Stimulated activated naive CD8-positive, alpha-beta T cell treated with anti-CD3 and anti-CD28 coated beads, Interleukin-15, amount 100 ng/mL, for 72 hours (primary cell): ENCODE measurements at places on chromosomes 2 and 18.

- no peak for DNase-seq
Observed at GRCh38 chr2:185668710-185669109, 69.9 kb upstream of the FSIP2 start.

GRCh38 chr2:131413148-131413747, 49.3 kb upstream of the RAB6D start:
- peak; percentile 37 for DNase-seq

- no peak for DNase-seq
Observed at GRCh38 chr2:65069439-65069824, 13.2 kb downstream of the CEP68 start.

DNA sequence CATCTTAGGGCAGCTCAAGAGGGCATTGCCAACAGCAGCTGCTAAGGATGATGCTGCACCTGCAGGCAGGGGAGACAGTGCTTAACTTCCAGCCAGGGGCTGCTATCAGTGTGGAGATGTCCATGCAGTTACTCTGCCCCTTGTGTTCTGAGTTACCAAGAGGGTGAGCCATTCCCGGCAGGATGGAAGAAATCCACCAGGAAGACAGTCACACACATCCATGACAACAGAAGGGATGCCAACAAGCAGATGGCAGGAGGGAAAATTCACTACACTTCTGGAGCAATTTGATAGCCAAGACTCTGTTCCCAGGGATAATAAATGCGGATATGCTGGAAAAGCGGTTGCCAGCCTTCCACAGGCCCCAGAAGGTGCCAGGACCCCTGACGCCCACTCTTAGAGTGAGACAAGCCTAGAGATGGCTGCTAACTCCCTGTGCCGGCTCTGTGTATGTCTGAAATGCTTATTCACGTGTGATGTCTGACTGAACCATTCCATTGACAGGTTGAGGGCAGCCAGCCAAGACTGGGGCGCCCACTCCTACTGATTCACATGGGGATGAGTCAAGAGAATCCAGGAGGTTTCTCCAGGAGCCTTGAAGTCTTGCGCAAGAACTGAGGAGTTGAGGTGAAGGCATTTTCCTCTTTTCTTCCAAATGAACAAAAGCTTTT, 24.5 kb downstream of the LOXHD1 start:
- no peak for DNase-seq

DNA sequence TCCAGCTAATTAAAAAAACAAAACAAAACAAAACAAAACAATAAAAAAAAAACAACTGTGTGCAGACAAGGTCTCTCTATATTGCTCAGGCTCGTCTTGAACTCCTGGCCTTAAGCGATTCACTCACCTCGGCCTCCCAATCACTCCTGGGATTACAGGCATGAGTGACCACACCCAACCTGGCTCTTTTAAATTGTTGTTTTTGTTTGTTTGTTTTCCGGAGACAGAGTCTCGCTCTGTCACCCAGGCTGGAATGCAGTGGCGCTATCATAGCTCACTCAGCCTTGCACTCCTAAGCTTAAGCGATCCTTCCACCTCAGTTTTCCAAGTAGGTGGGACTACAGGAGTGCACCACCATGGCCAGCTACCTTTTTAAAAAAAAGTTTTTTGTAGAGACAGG, 201.6 kb downstream of the EN1 start:
- DNase-seq: no peak

DNA sequence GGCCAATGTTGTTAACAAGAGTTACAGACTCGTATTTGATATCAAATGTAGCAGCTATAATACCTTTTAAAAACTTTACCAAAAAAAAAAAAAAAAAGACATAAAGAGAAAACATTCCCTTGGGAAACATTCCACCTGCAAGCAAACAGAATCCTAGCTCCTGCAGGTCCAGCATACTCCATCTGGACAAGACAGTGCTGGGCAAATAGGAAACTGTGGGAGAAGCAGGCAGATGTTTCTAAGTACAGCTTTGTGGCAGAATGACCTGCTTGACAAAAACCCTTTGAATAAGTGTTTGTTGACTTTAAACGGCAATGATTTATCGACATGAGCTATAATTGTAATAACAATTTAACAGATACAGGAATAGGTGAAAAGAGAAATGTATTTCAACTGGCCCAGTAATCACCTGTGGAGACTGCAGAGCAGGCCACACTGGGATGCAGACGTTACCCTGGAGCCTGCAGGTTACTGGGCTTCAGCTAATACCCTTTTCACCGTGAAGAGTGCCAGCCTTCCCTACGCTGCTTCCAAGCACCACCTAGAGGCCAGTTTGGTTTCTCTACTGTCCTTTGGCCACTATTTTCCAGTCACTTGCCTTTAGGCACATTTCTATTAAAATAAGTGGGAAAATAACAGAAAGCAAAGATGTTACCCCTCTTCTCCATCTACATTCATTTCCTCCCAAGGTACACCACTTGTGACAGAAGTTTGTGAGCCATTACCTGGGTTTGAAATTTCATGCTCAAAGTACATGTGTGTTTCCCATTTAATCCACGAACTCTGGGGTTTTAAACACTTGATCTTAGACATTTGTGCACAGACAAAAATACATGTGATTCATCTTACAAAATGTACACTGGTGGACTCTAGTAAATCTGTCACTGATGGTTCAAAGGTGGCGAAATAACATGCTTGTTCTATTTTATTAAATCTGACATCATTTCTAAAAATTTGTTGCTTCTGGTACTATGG, 96.9 kb upstream of the ZNF397 start:
- DNase-seq: peak; percentile 20

- peak; percentile 68 for DNase-seq
Observed at GRCh38 chr2:240021488-240022104, 3.5 kb downstream of the NDUFA10 start.

- DNase-seq: no peak
Observed at GRCh38 chr2:64773461-64774118, 119.9 kb upstream of the SERTAD2 start.

GRCh38 chr2:41922177-41922576, 125.6 kb upstream of the PKDCC start:
- no peak for DNase-seq

DNA sequence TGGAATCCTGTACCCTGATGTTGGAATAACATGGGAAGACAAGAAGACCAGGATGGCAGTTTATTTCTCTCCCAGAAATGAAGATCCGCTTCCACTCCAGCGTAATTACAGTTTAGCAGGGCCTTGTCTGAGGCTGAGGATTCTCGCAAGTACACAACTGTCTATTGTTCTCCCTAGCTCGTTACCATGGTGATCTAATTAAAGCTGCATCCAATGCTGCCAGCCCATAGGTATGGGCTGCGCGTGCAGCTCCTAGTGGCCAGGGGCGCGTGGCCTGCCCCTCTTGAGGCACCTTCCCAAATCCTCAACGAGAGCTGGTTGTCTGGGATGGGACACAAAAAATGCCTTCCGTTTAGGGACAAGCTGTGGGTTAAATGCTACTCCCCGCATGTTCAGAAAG, 344.9 kb downstream of the CYRIA start:
- no peak for DNase-seq

DNA sequence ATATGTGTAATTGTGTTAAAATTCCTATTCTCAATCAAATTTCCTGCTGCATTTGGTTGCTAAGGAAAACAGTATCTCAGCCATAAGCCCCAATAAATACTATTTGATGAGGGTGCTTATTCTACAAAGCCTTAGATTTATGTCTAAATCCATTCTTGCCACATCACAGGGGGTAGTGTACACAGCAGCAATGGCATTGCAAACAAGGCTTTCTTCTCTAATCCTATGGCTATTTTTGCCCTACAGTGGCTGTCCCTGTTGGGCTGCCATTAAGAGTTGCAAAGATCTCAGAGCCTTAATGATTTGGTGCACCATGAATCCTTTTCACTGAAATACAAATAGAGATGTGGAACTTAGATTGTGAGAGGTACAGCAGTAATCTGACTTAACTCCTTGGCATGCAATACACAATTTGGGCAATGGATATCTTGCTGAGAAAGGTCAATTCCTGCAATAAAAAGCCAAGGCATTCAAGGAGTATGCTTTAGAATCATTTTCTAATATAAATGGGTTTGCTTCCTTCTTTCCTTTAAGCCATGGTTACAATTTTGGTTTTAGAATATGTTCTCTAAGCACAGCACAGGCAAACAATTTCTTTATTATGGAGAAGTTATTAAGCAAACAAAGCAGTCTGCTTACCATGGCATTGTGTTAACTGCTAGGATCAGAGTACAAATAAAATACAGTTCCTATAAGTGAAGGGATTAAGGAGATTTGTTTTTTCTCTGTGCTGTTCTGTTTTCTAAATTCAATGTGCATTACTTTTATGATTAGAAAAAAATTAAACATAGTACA, 69.8 kb upstream of the CD302 start:
- no peak for DNase-seq

DNA sequence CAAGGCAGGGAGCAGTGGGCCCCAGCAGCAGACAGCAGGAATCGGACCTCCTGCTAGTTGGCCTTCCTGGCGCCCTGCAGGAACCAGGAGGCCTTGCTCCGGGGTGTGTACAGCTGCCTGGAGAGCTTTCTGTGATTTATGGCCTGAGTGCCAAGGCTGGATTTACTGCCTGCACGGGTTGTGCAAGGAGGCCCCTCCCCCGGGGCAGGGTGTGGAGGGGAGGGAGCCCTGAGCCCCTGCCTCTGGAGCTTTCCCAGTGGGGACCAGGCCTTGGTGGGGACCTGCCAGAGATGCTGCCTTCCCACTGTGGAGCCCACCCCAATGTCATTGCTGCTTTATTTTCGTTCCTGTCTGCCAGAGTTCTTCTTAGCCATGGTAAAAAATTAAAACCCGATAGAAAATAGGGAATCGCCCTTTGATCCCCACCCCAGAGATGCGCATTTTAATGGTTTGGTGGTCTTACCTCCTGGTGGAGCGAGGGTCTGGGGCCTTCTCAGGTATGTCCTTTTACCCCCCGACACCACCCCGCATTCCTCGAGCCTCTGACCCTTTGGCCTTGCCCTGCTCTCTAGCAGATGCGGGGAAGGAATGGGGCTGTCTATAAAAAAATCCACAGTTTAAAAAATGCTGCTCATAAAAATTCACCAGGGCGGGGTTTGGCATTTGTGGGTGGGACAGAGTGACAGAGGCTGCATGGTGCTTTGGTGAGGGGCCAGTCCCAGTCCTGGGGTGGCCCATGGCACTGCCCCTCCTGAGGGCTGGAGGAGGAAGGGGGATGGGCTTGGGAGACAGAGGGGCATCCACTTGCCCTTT, 6.9 kb upstream of the RALB start:
- no peak for DNase-seq

- no peak for DNase-seq
Observed at GRCh38 chr2:69204654-69205053, 182.4 kb downstream of the GFPT1 start.

- no peak for DNase-seq
Observed at GRCh38 chr2:10267551-10268465, 34.9 kb upstream of the HPCAL1 start.

GRCh38 chr18:73901151-73901550, 246.5 kb downstream of the FBXO15 start:
- no peak for DNase-seq

- no peak for DNase-seq
Observed at GRCh38 chr2:132654968-132655367, 15.0 kb downstream of the LYPD1 start.

- no peak for DNase-seq
Observed at GRCh38 chr18:78974115-78974761, 5.4 kb upstream of the SALL3 start.

GRCh38 chr2:41718705-41719104, 329.1 kb upstream of the PKDCC start:
- DNase-seq: no peak
